Spleen (tissue), 13 donors: ENCODE measurements at places on chromosomes 1 and 21. TPM values are rescaled to one million over a fixed set of nuclear protein-coding genes. Genes with fewer than 3 reads are reported as not detected.

The OR10Z1 gene
- not detected for polyA plus RNA-seq

- H3K27me3 ChIP-seq, result peaks cover 11% of the 10 kb centered on the region
- no peak overlapping the region for H3K4me3 ChIP-seq
- H3K36me3 ChIP-seq, result no peaks in the 10 kb centered on the region
- peaks cover 34% of the 10 kb centered on the region for H3K4me1 ChIP-seq
Measured at GRCh38 chr1:202279806-202280205, 61.9 kb downstream of the UBE2T start.

DNA sequence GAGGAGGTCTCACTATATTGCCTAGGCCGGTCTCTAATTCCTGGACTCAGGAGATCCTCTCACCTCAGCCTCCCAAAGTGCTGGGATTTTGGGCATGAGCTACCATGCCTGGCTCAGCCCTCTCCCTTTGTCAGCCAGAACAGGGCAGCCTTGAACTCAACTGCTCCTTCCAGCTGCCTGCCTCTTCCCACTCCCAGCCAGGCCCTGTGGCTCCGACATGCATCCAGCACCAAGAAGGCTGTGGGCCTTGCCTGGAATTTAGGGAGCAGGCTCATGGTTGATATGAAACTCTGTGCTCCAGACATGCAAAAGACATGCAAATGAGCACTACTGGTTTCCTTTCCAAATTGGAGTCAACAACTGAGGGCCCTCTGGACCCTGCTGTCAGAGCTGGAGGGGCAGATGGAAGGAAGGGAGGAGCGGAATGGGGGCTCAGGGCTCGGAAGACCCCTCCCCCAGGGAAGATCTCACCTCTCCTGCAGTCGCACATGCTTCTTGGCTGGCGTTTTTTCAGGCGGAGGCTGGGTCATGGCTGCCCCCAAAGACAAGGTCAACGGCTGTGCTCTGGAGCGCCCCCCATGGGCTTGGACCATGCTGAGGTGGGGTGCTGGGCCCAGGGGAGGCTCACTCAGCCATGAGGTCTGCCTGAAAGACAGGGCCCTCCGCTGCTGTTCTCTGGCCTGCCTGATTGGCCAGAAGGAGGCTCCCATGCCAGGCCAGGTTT lies 1.4 kb downstream of the PTPN7 start:
- peaks cover 10% of the 10 kb centered on the region for H3K36me3 ChIP-seq
- peak overlapping the region; percentile 48 for H3K4me3 ChIP-seq
- no peaks in the 10 kb centered on the region for H3K27me3 ChIP-seq
- H3K4me1 ChIP-seq, result peaks cover 97% of the 10 kb centered on the region

DNA sequence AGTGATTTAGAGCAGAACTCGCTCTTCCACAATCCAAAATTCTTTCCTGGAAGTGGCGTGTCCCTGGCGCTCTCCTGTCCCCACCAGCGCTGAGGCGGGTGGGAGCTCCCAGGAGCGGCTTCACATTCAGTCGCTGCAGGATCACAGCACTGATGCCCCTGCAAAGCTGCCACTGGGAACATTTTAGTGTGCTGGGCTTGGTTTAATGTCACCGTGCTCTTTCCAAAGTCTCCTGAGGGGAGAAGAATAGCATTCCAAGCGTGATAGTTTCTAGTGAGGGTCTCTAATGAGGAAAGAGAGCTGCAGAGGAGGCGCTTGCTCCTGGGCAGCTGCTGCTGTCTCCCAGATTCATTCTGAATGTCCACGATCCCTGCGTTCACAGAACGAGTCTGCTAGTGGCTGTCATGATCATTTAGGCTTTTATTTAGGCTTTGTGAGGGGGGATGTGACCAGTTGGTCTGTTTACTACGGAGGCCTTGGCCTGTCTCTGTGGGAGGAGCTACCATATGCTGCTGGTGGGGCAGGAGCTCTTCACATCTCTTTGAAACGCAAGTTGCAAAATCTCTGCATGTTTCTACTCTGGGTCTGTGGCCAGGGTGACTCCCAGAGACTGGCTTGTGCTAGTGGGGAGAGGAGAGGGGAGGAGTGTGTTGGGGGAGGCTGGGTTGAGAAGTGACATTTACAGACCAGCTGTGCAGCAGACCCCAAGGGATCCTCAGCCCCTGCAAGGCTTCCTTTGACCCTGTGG lies 23.4 kb downstream of the OLFML3 start:
- H3K27ac ChIP-seq, result no peak overlapping the region
- no peak for DNase-seq
- H3K27me3 ChIP-seq, result no peaks in the 10 kb centered on the region
- peaks cover 5% of the 10 kb centered on the region for H3K4me1 ChIP-seq
- H3K36me3 ChIP-seq, result no peaks in the 10 kb centered on the region
- H3K4me3 ChIP-seq, result no peak overlapping the region

DNA sequence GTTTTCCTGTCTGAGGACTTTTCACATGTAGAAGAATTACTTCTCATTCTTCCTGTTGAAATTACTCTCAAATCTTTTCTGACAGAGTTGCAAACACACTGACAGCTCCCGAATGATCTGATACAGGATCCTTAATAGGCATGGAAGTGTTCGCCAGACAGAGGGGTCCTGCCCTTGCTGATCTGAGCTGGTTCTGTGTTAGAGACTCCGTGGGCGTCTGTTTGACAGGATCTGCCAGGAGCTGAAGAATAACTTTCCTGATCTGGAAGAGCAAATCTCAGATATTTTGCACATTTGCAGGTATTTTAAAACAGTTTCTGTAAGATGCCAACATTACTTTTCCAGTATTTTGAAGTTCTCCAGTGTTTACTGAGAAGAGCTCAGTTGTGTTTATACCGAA lies 202.3 kb downstream of the DYRK1A start:
- H3K27ac ChIP-seq, result no peak overlapping the region
- DNase-seq, result no peak

DNA sequence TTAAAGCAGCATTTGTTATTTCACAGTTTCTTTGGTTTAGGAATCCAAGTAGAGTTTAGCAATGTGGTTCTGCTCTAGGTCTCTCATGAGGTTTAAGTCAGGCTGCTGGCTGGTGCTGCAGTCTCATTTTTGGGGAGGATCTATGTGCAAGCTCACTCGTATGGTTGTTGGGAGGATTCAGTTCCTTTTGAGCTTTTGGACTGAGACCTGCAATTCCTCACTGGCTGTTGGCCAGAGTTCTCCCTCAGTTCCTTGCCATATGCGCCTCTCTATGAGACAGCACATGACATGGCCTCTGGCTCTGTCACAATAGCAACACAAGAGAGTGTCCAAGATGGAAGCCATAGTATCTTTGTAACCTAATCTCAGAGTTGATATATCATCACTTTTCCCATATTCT lies 91.0 kb downstream of the OLFML2B start:
- no peak for DNase-seq
- H3K27me3 ChIP-seq, result no peaks in the 10 kb centered on the region
- H3K4me3 ChIP-seq, result no peak overlapping the region
- H3K4me1 ChIP-seq, result peaks cover 6% of the 10 kb centered on the region
- H3K27ac ChIP-seq, result no peak overlapping the region
- no peaks in the 10 kb centered on the region for H3K36me3 ChIP-seq

DNA sequence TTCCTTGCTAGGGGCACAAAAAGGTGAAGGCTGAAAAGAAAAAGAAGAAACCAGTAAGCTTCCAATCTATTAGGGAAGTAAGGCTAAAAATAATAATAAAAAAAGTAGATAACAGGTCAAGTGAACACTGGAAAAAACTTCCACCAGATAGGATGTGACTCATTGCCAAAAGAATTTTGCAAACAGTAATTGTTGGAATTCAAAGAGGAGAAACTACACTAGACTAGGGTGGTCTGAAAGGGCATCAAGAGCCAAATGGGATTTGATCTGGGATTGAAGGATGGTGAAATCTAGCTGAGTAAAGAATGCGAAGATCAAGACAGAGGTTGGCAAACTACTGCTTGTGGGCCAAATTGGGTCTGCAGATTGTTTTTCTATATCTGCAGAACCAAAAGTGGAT lies 6.0 kb upstream of the ST6GALNAC3 start:
- no peak overlapping the region for H3K4me3 ChIP-seq
- H3K36me3 ChIP-seq, result no peaks in the 10 kb centered on the region
- no peaks in the 10 kb centered on the region for H3K27me3 ChIP-seq
- DNase-seq, result no peak

The TACSTD2 gene
- polyA plus RNA-seq, result 0.61 TPM

The UBE2U gene
- polyA plus RNA-seq, result not detected

GRCh38 chr1:241776911-241777310 lies 71.1 kb upstream of the EXO1 start:
- H3K4me1 ChIP-seq, result no peaks in the 10 kb centered on the region
- H3K4me3 ChIP-seq, result no peak overlapping the region
- H3K27ac ChIP-seq, result no peak overlapping the region
- DNase-seq, result no peak
- H3K27me3 ChIP-seq, result no peaks in the 10 kb centered on the region
- no peaks in the 10 kb centered on the region for H3K36me3 ChIP-seq

- no peaks in the 10 kb centered on the region for H3K36me3 ChIP-seq
- DNase-seq, result peak; percentile 93
- peak within 1 kb of the TSS; percentile 98 for H3K27ac ChIP-seq
- H3K27me3 ChIP-seq, result peaks cover 31% of the 10 kb centered on the region
- peak within 1 kb of the TSS; percentile 92 for H3K4me3 ChIP-seq
Measured at GRCh38 chr1:91885716-91886506, at the start of gene TGFBR3. TGFBR3 (minus strand) TSS chr1:91886151; CDS start chr1:91861531, 24,620 bp downstream.

- H3K27me3 ChIP-seq, result no peaks in the 10 kb centered on the region
Measured at GRCh38 chr1:36851595-36851994, 182.7 kb downstream of the GRIK3 start.

DNA sequence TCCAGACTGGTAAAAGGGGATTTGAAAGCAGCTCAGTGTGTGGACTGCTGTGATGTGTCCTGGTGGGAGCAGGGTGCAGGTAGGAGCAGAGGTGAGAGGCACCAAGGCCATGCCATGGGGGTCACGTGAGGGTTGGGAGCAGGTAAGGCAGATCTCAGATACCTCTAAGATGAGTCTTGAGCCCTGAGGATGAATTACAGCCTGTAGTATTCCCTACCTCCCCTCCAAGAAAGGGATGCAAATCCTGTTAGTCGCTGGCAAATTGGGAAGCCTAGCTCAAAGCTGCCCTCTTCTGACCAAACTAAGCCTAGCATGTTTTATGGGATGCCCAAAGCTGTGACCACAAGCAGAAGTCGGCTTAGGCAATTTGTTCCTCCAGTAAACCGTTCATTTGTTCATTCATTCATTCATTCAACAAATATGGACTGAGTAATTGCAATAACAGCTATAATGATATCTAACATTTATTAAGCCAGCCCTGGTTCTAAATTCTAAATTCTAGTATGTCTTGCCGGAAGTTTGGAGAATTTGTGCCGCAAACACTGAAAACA lies 3.9 kb upstream of the NUAK2 start:
- peak overlapping the region; percentile 23 for H3K27ac ChIP-seq
- no peak for DNase-seq
- H3K4me1 ChIP-seq, result peaks cover 29% of the 10 kb centered on the region
- H3K27me3 ChIP-seq, result no peaks in the 10 kb centered on the region
- H3K4me3 ChIP-seq, result no peak overlapping the region

GRCh38 chr1:202615501-202616354 lies 94.5 kb downstream of the SYT2 start:
- no peaks in the 10 kb centered on the region for H3K27me3 ChIP-seq
- H3K4me3 ChIP-seq, result no peak overlapping the region
- H3K4me1 ChIP-seq, result peaks cover 34% of the 10 kb centered on the region

- no peak for DNase-seq
- no peaks in the 10 kb centered on the region for H3K4me1 ChIP-seq
- H3K27ac ChIP-seq, result no peak overlapping the region
- H3K36me3 ChIP-seq, result no peaks in the 10 kb centered on the region
Measured at GRCh38 chr1:11626551-11626950, 27.7 kb downstream of the FBXO2 start.

The CDA gene
- polyA plus RNA-seq, result 4.2 TPM

- H3K27ac ChIP-seq, result no peak overlapping the region
- peak; percentile 85 for DNase-seq
- H3K4me3 ChIP-seq, result peak overlapping the region; percentile 10
- H3K4me1 ChIP-seq, result peaks cover 14% of the 10 kb centered on the region
Measured at GRCh38 chr21:33894736-33895288, 20.8 kb downstream of the ATP5PO start.

GRCh38 chr1:17194133-17194475 lies 10.8 kb upstream of the PADI1 start:
- DNase-seq, result no peak
- no peak overlapping the region for H3K4me3 ChIP-seq
- no peak overlapping the region for H3K27ac ChIP-seq
- H3K27me3 ChIP-seq, result no peaks in the 10 kb centered on the region
- H3K36me3 ChIP-seq, result no peaks in the 10 kb centered on the region
- H3K4me1 ChIP-seq, result no peaks in the 10 kb centered on the region

DNA sequence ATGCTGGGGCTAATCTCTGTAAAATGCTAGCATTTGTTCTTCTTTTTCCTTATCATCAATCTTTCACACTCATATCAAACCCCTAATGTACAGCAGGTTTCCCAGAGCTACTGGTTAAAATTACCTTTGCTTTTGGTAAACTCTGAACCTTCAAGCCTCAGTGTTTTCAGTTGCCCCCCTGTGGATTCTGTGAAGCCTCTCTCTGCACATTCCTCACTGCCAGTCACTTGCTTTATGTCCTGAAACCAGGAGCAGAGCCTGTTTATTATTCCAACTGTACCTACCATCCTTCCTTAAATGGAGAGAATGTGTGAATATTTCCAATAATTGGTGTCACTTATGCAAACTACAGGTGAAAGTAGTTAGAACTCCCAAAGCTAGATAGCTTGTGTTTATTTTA lies 134.2 kb downstream of the NEK7 start:
- DNase-seq, result no peak
- no peaks in the 10 kb centered on the region for H3K27me3 ChIP-seq
- H3K36me3 ChIP-seq, result peaks cover 34% of the 10 kb centered on the region
- no peak overlapping the region for H3K27ac ChIP-seq
- H3K4me1 ChIP-seq, result peaks cover 8% of the 10 kb centered on the region

DNA sequence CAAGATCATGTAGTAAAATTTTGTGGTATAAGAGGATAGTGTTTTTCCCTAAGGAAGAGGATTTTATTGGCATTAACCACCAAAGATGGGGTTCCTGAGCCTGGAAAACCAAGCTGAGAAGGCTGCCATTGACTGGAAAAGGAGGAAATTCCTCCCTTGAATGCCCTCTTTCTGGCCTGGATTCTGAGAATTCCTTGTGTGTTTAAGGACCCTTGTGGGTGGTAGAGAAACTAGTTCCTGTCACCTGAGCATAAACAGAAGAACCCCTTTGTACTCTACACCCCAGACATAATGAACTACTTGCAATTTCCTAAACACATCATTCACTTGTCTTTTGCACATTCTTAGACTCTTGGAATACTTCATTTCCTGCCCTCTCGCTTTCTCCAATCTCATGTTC lies 33.1 kb upstream of the CEP350 start:
- H3K27ac ChIP-seq, result no peak overlapping the region
- no peaks in the 10 kb centered on the region for H3K27me3 ChIP-seq
- no peak for DNase-seq
- H3K4me3 ChIP-seq, result no peak overlapping the region

DNA sequence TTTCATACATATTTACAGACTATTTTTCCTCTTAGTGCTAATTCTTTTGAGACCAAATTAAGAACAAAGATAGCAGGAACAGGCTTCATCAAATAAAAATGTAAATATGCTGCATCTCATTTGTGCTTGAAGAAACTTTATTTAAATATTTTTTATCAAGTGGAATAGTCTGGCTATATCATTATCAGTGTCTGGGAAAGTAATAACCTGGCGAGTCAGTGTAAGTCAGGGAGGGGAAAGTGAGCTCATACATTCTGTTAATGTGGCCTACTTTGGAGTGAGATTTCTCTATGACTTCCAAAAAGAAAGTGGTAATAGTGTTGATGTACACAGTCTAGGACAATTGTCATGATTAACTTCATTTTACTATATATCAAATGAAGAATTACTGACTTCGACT lies 1045.1 kb downstream of the ADGRL2 start:
- H3K27ac ChIP-seq, result no peak overlapping the region
- DNase-seq, result no peak
- no peaks in the 10 kb centered on the region for H3K27me3 ChIP-seq
- no peaks in the 10 kb centered on the region for H3K36me3 ChIP-seq
- H3K4me3 ChIP-seq, result no peak overlapping the region
